ENCODE measurements at places on chromosomes 2 and 18. TPM values are rescaled to one million over a fixed set of nuclear protein-coding genes. Genes with fewer than 3 reads are reported as not detected.
A peak's percentile ranks its signal among the peaks of the same experiment; 100 is the strongest.

DNA sequence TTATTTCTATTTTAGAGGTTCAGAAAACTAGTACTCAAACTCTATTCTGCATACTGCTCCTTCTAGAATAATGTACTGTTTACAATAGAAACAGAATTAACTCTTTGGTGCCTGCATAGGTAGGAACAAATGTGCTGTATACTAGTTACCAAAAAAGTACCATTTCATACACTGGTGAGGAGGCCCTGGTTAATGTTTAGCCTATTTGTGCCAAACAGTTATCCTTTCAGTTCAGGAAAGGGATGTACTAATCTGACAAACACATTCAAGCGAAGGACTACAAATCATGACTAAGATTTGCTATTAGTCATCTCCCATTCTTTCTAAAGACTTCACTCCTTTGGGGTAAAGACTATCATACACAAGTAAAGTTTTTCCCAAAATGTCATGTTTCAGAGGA, 47.4 kb downstream of the EXOC6B start:
- no peak overlapping the region for H3K4me3 ChIP-seq
- peaks cover 7% of the 10 kb centered on the region for H3K4me1 ChIP-seq
- H3K36me3 ChIP-seq: peaks cover 3% of the 10 kb centered on the region
- H3K27me3 ChIP-seq: no peaks in the 10 kb centered on the region
- H3K27ac ChIP-seq: no peak overlapping the region

DNA sequence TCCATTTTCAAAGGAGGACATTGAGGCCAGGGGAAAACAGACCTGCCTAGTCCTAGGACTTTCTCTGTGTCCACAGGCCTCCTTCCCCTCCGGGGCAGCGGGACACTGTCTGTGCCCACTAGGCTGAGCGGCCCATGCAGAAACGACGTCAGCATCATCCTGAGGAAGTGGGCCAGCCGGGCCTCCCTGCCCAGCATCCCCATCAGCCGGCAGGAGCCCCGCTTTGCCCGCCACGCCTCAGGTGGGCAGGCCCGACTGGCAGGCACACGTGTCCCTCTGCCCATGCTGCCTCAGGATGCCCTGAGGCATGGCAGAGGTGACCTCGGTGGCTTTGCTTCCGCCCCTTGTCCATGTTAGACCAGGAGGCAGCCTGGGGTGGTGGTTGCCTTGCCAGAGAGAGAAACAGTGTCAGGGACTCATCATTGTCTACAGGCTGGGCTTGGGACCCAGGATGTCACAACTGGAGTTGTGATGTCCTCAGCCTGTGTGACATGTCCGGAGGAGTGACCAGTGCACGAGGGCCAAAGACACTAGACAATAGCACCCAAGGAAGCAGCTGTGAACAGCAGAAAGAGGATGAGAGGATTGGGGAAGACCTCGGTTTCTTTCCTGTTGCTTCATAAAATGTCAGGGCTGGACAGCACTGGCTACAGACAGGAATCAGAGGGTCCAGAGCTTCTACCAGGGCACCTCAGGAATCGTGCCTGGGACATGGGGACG, 36.8 kb downstream of the TOGARAM2 start:
- H3K36me3 ChIP-seq: no peaks in the 10 kb centered on the region
- H3K4me3 ChIP-seq: no peak overlapping the region
- H3K4me1 ChIP-seq: peaks cover 47% of the 10 kb centered on the region
- H3K27ac ChIP-seq: peak overlapping the region; percentile 62

DNA sequence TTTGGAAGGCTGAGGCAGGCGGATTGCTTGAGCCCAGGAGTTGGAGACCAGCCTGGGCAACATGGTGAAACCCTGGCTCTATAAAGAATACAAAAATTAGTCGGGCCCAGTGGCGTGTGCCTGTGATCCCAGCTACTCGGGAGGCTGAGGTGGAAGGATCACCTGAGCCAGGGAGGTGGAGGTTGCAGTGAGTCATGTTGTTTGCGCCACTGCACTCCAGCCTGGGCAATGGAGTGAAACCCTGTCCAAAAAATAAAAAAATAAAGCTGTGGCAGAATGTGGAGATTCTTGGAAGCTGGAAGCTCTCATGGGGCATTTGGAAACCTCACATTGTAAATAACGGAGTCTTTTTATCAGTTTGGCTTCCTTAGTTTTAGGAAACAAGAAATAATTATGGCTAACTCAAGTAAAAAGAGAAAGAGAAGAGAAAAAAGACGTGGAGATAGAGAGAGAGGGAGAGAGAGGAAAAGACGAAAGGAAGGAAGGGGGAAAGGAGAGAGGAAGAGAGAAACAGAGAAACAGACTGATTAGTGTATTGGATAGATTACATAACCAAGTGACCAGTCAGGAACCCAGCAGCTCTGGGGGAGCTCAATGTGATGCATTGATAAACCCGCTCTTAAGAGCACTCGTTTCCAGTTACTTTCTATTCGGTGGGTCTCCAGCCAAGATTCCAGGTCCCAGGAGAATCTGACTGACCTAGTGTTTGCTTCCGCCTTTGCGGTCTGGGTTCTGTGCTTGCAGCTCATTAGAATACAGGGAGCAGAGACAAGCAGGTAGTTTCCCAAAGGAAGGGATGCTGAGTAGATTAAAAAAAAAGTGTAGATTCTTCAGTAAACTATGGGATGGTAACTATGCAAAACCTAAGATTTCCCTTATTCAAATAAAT, 1.1 kb upstream of the SPAST start:
- H3K4me3 ChIP-seq: peak overlapping the region; percentile 96
- H3K36me3 ChIP-seq: peaks cover 2% of the 10 kb centered on the region
- no peaks in the 10 kb centered on the region for H3K27me3 ChIP-seq
- peak; percentile 41 for DNase-seq

- H3K4me1 ChIP-seq: no peaks in the 10 kb centered on the region
- H3K4me3 ChIP-seq: no peak overlapping the region
- no peaks in the 10 kb centered on the region for H3K36me3 ChIP-seq
- no peak for DNase-seq
- H3K27ac ChIP-seq: no peak overlapping the region
Observed at GRCh38 chr18:55064760-55065159, 105.5 kb upstream of the CCDC68 start.

The YIPF4 gene
- 39.7 TPM for total RNA-seq

The UGT1A3 gene
- total RNA-seq: not detected

DNA sequence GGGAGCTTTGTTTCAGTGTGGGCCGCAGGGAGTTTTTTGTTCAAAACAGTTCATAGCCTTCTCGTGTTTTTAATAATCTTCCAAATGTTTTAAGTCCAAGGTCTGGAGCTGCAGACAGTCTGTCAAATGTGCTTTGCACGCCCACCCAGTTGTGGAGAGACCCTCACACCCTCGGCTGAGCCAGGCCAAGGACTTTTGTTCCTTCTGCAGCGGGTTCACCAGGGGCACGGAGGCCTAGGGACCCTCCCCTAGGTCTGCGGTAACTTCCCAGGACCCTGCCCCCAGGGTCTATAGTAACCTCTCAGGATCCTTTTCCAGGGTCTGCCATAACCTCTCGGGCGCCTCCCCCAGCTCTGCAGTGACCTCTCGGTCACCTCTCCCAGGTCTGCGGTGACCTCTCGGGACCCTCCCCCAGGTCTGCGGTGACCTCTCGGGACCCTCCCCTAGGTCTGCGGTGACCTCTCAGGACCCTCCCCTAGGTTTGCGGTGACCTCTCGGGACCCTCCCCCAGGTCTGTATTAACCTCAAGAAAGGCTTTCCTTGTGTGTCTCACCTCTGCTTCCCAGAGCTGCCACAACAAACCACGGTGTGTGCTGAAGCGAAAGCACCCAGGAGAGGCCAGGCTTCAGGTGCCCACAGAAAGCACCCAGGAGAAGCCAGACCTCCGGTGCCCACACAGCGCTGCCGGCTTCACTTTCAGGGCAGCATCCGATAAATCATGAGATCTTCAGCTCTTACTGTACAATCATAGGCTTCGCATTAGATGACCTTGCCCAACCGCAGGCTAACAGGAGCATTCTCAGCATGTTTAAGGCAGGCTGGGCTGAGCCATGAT, 301.9 kb upstream of the SALL3 start:
- no peak for DNase-seq
- no peak overlapping the region for H3K27ac ChIP-seq
- H3K36me3 ChIP-seq: no peaks in the 10 kb centered on the region
- no peaks in the 10 kb centered on the region for H3K27me3 ChIP-seq
- H3K4me3 ChIP-seq: no peak overlapping the region

The SULT1C2 gene
- not detected for total RNA-seq

- peaks cover 22% of the 10 kb centered on the region for H3K36me3 ChIP-seq
- no peak overlapping the region for H3K4me3 ChIP-seq
- DNase-seq: no peak
- no peaks in the 10 kb centered on the region for H3K27me3 ChIP-seq
Observed at GRCh38 chr2:38668779-38669479, 3.0 kb downstream of the GALM start.

DNA sequence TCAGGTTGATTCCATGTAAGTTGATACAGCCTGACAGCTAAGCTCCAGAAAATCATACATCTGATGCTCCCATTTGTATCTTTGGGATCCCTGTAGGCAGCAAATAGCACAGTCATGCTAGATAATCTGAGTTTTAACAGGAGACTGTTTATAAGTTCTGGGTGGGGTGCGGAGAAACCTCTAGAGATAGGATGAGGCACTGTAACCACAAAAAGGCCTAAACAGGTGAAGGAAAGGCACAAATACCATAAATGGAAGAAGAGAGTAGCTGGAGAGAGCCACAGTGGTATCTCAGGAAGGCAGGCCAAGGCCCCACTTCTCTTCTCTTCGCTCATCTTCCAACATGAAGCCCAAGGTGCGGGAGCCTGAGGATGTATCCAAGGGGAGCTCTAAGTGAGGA, 18.1 kb upstream of the B4GALT6 start:
- no peaks in the 10 kb centered on the region for H3K27me3 ChIP-seq
- no peaks in the 10 kb centered on the region for H3K36me3 ChIP-seq
- H3K27ac ChIP-seq: no peak overlapping the region
- peaks cover 6% of the 10 kb centered on the region for H3K4me1 ChIP-seq

DNA sequence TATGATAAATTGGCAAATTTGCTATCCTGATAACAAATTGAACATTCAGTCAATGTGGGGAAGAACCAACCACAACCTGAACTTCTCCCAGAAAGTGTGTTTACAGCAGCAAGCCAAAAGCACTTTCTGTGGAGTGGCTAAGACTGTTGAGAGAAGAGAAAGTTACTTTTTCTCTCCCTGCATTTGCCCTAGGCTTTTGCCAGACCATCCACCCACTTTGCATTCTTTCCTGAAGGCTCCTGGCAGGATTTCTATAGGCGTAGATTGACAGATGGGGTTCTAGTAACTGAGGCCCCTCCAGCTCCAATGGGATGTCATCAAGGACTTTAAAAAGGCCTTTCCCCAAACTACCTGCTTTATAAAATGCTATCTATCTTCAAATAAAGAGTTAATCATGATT, 215.2 kb downstream of the GULP1 start:
- no peak overlapping the region for H3K27ac ChIP-seq
- H3K4me1 ChIP-seq: no peaks in the 10 kb centered on the region
- no peak for DNase-seq
- no peaks in the 10 kb centered on the region for H3K36me3 ChIP-seq
- peaks cover 6% of the 10 kb centered on the region for H3K27me3 ChIP-seq
- H3K4me3 ChIP-seq: no peak overlapping the region

- no peak for DNase-seq
- no peak overlapping the region for H3K4me3 ChIP-seq
- peaks cover 4% of the 10 kb centered on the region for H3K27me3 ChIP-seq
- H3K36me3 ChIP-seq: no peaks in the 10 kb centered on the region
- H3K27ac ChIP-seq: no peak overlapping the region
- H3K4me1 ChIP-seq: no peaks in the 10 kb centered on the region
Observed at GRCh38 chr2:46829231-46829995, 86.2 kb downstream of the MCFD2 start.

The MDH1B gene
- total RNA-seq: 0.86 TPM

The CXCR4 gene
- total RNA-seq: 70.2 TPM

The BCL11A gene
- total RNA-seq: 0.67 TPM

DNA sequence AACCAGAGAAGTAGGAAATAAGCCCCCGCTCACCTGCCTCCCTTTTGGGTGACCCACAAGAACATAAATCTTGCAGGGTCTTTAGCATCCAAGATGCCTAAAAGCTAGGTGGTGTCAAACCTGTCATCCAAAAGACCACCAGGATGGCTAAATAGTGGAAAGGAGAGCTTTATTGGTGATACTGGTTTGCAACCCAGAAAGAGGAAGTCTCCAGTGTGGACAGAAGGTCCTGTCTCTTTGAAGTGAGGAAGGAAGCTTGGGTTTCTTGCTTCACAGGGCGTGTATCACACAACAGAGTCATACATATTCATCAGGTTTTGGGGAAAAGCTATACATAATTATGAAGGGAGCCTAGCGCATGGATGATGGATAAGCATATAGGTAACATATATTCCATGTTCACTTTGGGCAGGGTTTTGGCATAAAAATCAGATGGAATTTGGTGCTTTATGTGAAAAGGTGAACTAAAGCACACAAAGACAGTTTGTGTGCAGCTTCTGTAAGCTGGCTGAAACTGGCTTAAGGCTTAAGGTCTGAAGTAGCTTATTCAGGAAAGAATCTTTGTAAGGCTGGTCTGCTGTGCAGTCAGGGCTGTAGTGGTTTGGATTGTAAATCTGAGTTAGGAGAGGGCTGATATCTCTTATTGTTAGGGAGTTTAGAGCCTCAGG, 102.2 kb upstream of the MSH2 start:
- no peak overlapping the region for H3K27ac ChIP-seq
- no peaks in the 10 kb centered on the region for H3K36me3 ChIP-seq
- H3K27me3 ChIP-seq: peaks cover 10% of the 10 kb centered on the region
- H3K4me3 ChIP-seq: no peak overlapping the region
- H3K4me1 ChIP-seq: peaks cover 9% of the 10 kb centered on the region

- no peaks in the 10 kb centered on the region for H3K4me1 ChIP-seq
- no peak overlapping the region for H3K4me3 ChIP-seq
Observed at GRCh38 chr2:220165401-220165800, 538.0 kb downstream of the SLC4A3 start.

DNA sequence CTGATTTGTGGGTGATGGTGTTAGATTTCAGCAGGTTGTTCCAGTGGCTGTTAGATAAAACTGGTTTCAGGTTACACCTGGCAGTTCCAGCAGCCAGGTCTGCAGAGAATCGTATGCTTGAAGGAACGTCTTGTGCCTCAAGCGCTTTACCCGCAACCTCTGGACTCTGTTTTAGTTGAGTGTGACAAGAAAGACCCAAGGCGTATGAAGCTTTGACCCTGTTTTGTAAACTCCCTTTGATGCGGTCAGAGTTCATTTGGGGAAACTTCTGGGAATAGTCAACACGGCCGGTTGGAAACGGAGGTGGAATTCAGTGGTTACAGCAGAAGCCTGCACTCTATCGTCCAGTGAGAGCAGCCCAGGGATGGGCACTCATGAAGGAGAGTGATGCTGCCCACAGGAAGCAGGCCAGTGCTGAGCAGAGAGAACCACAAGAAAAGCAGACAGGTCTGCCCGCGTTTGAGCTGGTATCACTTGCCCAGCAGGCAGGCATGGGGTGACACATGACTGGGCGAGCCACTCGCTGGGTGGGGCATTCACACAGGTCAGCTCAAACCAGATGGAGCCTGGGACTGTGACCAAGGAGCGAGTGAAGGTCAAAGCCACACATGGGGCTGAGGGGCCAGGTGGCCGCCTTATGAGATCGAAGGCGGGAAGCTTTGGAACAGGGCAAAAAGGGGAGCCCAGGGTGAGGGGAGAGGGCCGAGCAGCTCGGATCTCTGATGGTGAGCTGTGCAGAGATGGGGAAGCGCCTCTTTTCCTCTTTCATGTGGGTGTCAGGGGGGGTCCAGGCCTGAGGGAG, 99.6 kb upstream of the MBOAT2 start:
- no peaks in the 10 kb centered on the region for H3K36me3 ChIP-seq
- H3K27me3 ChIP-seq: no peaks in the 10 kb centered on the region
- no peak for DNase-seq
- H3K27ac ChIP-seq: no peak overlapping the region
- H3K4me1 ChIP-seq: peaks cover 2% of the 10 kb centered on the region
